ENCODE measurements at places on chromosomes 11 and 22.

- no peak for DNase-seq
These were observed 85.8 kb downstream of the RTL6 start for GRCh38 chr22:44412136-44412731.

DNA sequence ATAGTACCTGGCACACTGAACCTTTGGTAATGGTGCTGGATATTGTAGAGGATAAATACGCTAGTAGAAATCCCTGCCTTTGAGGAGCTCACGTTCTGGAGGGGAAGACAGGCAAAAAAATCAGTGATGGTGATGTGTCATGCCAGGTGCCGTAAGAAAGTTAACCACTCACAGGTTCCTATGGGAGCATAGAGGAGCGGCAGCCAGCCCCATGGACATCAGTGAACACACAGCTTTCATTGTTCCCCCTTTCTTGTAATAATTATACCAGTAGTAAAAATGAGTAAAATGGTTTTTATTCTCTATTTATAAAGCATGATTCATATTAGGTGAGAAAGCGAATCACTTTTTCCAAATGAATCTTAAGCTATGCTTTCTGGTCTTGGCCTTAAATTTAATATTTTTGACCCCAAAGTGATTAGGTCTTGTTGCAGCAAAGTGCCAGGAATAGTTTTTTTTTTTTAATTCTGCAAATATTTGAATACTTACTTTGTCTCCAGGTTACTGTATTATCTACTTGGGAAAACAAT, 57.9 kb downstream of the UVRAG start:
- no peak for DNase-seq

GRCh38 chr11:42526426-42526825, 785.4 kb upstream of the API5 start:
- DNase-seq: no peak

- no peak for DNase-seq
These were observed 398.9 kb downstream of the ETS1 start for GRCh38 chr11:128188346-128189004.

DNA sequence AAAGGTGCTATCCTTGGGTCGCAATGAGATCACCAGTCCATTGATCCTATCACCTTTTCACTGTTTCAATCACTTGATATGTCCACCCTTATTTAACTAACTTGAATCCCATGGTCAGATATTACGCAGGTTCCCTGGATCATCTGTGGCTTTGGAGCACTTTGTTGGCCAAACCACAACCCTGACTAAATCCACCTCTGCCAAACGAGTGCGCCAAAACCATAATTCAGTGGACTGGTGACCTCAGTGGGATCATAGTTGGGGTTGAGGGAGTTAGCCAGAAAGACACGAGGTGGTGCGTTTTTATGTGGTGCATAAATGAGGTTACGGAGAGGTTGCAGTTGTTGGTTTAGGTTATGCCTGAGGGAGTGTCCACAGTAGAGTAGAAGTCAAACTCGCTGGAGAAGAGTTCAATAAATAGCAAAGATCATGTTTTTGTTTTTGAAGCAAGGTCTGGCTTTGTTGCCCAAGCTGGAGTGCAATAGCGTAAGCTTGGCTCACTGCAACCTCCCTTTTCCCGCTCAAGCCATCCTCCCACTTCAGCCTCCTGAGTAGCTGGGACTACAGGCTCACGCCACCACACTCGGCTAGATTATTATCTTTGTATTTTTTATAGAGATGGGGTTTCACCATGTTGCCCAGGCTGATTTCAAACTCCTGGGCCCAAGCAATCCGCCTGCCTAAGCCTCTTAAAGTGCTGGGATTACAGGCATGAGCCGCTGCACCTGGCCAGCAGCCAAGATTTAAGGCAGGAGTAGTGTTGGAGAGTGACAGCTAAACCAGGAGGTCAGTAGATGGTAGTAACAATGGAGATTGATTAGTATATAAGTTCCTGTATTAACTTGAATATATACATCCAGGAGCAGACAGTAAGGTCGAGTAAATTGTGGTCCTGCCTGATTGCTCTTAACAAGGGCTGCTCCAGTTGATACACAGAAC, 4.5 kb downstream of the FOXR1 start:
- no peak for DNase-seq
